GM12864 (cell line): ENCODE measurements at places on chromosomes 5 and 9.

DNA sequence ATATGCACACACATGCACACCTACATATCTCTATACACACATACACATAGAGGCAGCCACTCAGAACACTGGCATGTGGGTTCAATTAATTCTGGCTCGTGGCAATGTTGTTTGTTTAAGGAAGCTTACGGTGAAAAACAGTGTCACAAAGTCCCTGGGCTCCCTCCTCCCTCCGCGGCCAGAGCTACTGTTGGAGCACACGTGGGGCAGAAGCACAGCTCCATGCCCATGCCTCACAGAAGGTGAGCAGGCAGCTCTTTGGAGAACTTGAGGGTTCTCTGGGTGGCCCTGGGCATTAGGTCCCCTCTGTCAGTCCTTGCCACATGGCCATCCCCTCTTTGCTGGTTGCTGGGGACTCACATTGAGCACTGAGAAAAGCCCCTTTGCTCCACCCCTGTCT, 107.5 kb downstream of the GADD45G start:
- DNase-seq = no peak

- no peak for DNase-seq
Observed at GRCh38 chr9:38437193-38437823, 13.1 kb upstream of the IGFBPL1 start.

- no peak for DNase-seq
Observed at GRCh38 chr5:91331705-91332104, 51.4 kb downstream of the ARRDC3 start.

GRCh38 chr5:75482482-75482881, 28.9 kb downstream of the CERT1 start:
- no peak for DNase-seq

DNA sequence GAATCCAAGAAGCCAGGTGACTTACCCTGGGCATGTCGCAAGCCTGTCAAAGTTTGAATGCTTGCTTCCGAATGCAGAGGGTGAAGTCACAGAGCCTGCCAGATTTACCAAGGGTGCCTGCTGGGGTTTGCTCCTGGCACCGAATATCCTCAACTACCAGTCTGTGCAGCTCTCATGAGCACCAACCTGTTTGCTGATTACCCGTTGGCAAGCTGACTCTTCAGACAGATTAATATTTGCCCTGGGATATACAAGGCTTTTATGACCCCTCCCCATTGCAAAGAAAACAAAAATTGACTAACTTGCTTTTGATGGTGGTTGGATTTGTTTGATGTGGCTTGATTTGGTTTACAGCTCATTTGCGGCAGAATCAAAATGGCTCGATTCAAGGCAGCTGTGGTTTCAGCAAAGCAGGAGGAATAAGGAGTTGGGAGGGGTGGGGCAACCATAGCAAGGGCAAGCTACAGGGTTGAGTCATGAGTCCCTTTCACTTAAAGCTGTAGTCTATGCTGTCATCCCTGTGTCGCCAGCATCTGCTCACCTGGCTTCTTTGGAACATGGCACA, 82.3 kb upstream of the AGXT2 start:
- no peak for DNase-seq
